ENCODE measurements at places on chromosomes 2 and 18.

DNA sequence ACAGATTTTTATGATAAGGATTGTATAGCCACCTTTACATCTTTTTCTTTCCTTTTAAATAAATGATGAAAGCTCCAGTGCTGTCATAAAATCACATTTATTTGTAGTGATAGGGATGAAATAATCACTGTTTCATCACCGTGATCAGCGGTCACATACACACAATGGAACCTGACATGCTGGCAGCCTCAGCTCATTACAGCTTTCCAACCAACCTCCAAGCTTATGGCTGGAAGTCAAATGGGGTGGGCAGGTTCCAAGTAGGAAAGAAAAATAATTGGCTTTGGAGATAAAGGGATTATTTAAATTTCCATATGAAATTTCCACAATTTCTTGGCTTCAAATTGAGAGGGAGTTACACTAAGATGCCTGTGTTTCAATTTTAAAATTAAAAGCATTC lies 251.3 kb downstream of the PLCL1 start:
- no peak for DNase-seq

DNA sequence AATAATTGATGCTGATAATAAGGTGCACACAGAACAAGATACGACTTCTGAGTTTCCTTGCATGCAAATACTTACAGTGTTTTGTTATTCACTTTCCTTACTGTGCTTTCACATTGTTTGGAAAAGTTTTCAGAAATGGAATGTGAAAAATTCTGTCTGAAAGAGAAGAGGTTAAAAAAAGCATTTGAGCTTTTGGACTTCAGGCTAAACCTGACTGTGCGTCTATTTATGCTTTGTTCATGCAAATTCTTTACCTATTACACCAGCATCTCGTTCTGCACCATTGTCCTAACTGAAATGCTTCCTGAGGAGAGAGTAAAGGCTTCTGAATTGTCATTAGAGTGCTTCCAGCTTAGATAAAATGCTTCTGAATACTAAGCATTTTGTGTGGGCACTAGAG lies 61.4 kb downstream of the LHCGR start:
- no peak for DNase-seq

GRCh38 chr18:75141166-75141565 lies 67.8 kb downstream of the PTGR3 start:
- DNase-seq = no peak

GRCh38 chr18:45326505-45326904 lies 288.8 kb upstream of the SLC14A2 start:
- DNase-seq = no peak

- no peak for DNase-seq
Observed at GRCh38 chr2:168565512-168565911, 109.4 kb downstream of the CERS6 start.

DNA sequence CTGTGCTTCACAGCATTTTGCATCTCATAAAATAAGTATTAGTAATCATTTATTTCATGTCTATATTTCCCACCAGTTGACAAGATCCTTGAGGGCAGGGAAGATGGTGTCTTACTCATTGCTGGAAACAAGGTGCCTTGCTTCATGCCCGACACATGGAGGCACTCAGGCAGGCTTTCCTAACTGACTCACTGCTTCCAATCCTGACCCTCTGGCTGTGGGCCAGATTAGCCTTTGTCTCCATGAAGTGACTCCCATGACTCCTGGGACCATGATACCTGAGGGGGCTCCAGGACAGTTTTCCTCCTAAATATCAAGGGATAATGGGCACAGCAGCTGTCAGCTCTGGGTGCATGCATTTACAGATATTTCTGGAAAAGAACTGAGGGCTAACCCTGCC lies 275.1 kb downstream of the AGPS start:
- DNase-seq = no peak

DNA sequence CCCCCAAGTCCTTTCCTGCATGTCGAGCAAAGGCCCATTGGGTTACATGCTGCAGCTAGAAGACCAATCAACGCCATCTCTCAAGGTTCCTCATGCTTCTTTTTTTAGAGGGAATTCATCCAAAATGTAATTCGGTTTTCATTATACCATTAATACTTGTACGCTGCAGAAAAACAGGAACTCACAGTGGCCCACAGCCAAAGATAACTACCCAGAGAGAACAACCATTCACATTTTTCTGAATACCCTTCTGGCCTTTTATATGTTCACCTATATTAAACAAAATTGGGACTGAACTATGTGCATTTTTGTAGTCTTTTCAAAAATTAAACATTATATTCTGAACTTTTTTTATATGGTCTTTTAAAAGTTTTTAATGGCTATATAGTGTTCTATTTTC lies 25.8 kb downstream of the FARP2 start:
- no peak for DNase-seq

- no peak for DNase-seq
Observed at GRCh38 chr2:233817995-233818638, 36.2 kb downstream of the HJURP start.

DNA sequence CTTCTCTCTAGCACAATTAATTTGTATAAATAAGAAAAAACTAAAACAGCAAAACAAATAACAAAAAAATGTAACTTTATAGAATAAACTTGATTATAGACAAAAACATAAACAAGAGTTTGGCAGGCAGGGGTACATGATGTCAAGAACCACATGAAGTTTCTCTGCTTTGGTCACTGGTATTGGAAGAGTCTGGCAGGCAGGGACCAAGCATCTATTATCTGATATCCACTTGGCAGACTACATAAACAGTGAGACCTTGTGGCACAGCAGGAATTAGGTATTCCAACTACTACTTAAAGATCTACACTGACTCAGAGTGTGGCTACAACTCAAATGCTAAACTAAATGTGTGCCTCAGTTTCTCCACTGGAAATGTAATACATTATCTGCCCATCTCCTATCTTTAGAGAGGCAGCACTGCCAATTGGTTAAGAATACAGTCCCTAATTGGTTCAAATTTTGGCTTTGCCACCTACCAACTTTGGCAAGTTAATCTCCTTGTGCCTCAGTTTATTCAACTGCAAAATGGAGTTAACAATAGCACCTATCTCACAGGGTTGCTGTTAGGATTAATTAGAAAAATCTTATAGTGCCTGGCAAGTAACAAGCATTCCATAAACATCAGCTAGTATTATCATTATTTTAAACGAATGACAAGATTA lies 2.7 kb downstream of the MAP4K3 start:
- DNase-seq = no peak

DNA sequence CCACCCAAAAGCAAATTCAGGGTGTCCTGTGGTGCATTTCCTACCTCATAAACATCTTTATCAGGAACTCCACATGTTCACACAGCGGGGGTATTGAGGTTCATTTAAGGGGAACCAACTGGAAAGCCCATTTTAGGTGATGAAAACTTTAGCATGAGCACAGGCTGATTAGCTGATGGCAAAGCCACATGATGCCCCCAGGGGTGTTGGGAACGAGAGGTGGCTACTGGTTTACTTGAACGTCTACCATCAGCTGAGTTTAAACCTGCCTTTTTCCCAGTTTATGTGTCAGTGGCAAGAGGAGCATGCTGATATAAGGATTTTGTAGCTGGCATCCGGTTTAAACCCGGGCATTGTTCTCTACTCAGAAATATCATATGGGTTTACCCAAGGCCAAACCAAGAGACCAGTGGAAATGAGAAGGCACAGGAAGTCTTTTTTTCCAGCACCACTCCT lies 54.5 kb upstream of the UPP2 start:
- DNase-seq = no peak

DNA sequence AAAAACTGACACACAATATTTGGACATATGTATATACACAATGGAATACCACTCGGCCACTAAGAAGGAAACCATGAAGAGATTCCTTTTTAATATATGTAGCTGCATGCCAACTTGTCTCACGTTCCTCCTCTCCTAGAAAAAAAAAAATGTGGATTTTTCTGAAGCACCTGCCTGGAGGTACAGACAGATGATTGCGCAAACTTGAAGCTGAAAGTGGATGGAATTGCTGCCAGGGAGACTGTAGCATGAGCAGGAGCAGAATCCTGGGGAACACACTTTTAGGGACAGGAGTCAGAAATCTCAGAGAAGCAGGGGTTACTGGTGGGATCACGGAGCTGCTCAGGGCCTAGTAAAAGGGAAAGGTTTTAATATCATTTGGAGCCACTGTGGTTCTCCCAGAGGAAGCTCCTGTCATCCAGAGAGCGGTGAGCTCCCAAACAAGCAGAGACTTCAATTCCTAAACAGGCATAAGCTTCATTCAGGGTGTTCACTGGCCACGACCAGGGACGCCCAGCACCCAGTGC lies 640 bp upstream of the SPR start:
- DNase-seq = no peak

- no peak for DNase-seq
Observed at GRCh38 chr2:230209422-230210051, 10.2 kb downstream of the SP110 start.

DNA sequence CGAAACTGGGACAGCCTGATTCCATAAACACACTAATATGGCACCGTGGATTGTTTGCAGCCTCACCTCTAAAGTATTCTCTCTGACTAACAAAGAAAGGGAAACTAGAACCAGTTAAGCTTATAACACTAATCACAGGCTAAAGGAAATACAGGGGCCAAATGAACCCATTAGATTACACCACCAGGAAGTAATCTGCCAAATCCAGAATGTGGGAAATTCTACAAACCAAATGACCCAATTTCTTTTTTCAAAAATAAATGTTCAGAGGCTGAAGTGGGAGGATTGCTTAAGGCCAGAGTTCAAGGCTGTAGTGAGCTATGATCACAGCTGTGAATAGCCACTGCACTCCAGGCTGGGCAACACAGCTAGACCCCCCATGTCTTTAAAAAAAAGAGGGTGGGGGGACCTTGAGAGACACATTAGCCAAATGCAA lies 1.5 kb upstream of the MPPE1 start:
- DNase-seq = no peak

DNA sequence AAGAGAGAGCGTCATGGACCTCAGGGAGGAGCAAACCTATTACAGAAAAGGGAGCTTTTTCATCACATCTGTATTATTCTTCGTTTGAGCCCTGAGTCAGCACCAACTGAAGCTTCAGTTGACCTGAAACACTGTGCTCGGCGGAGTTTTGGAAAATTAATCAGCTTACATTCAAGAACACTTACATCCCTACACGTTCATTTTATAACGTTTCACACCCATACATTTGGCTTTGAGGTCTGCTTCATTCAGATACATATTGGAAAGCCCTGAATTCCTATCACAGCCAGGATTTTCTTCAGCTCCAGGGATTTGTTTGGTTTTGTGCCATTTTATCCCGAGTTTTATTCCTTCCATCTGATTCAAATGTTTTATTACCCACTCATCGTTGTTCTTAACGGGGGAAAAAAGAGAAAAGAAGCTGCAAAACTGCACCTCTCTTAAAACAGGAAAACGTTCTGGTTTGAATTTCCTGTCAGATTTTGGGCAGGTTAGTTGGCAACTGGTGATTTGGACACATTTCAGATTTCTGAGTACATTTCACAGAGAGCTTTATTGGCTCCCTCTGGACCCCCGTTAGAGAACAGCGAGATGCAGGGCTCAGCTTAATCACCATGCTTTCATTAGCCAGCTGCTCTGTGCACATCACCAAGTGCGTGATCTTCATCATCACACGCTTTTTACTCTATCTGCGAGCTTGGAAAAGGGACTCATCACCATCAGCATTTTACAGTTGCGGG lies 88.8 kb downstream of the CDC42EP3 start:
- no peak for DNase-seq

- no peak for DNase-seq
Observed at GRCh38 chr2:164706522-164706921, 85.2 kb upstream of the GRB14 start.
